ENCODE measurements at places on chromosomes 12 and 14. TPM values are rescaled to one million over a fixed set of nuclear protein-coding genes. Genes with fewer than 3 reads are reported as not detected.

The SMCO2 gene
- 1.2 TPM for total RNA-seq

The TOMM20L gene
- not detected for total RNA-seq

The ANO4 gene
- 0.12 TPM for total RNA-seq

The MGAT4C gene
- not detected for total RNA-seq

The EFS gene
- total RNA-seq, result not detected

The RND1 gene
- total RNA-seq, result 4.0 TPM

The PDE3A gene
- 27.4 TPM for total RNA-seq

The PLEKHD1 gene
- not detected for total RNA-seq

The TEX52 gene
- total RNA-seq, result not detected

The TAS2R19 gene
- 3.1 TPM for total RNA-seq

The RTL1 gene
- not detected for total RNA-seq

The MORN3 gene
- 0.73 TPM for total RNA-seq

The PTGDR gene
- not detected for total RNA-seq

The ADAM20 gene
- total RNA-seq, result 0.44 TPM

The MSRB3 gene
- total RNA-seq, result 63.7 TPM

The MIPOL1 gene
- total RNA-seq, result 31.3 TPM

The PXMP2 gene
- 21.1 TPM for total RNA-seq

The LRP6 gene
- total RNA-seq, result 40.1 TPM

The MANSC1 gene
- total RNA-seq, result 56.5 TPM

The C12orf50 gene
- 0.30 TPM for total RNA-seq

The RITA1 gene
- total RNA-seq, result 20.4 TPM

The VRTN gene
- not detected for total RNA-seq

The OTOGL gene
- total RNA-seq, result 2.0 TPM

Data from endothelial cell of umbilical vein (primary cell).